Caki2 (cell line): ENCODE measurements at places on chromosomes 5 and 9.

- no peak for DNase-seq
Measured at GRCh38 chr9:104143550-104143910, 49.4 kb downstream of the SMC2 start.

- no peak for DNase-seq
Measured at GRCh38 chr5:109701252-109701651, 11.5 kb downstream of the MAN2A1 start.

DNA sequence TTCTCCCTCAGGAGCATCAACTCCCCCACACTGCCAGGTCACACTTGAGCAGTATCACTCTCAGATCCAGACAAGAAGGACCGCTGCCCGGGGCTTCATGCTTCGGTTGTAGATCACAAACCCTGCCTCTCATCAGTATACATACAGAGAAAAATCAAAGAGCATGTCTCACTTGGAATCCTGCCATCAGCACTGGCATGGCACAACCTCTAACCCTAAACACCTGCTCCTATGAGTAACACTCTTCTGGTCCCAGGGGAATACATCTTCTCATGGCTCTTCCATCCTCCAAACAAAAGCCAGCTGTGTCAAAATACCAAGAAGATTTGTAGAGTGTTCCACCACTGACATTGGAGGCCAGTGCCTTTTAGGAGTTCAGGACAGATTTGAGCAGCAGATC is 84.8 kb upstream of the MIER3 start:
- DNase-seq = peak; percentile 9

DNA sequence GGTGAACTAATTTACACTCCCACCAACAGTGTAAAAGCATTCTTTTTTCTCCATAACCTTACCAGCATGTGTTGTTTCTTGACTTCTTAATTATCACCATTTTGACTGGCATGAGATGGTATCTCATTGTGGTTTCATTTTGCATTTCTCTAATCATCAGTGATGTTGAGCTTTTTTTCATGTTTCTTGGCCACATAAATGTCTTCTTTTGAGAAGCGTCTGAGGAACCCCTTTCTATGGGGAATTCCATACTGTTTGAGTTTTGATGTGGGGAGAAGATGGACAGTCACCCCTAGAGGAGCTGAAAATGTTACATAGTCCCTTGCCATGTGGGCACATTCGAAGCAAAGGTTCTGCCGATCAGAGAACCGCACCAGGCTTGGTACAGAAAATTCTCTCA is 207.0 kb upstream of the SLC30A5 start:
- DNase-seq = no peak

DNA sequence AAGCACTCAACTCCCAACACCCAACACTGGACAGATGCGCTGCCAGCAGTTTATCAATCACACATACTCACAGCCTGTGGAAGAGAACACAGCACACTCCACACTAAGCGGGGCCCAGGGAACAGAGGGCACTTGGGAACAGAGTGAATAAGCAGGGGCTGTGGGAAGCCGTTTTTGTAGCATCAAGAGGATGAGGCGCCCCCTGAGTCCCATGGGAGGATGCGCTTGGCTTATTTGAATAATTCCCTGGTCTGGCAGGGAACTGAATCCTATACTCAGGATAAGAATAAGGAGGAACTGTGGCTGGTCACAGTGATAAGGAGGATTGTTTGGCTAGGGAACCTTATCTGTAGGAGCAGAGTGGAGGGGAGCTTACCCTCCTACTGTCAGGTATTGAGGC is 96.1 kb upstream of the DNAH5 start:
- DNase-seq = no peak
